Stimulated activated CD8-positive, alpha-beta memory T cell treated with anti-CD3 and anti-CD28 coated beads, Interleukin-7, amount 100 ng/mL, for 4 hours (primary cell): ENCODE measurements at places on chromosomes 4 and X.

GRCh38 chrX:17414839-17415238 lies 39.8 kb downstream of the NHS start:
- no peak for DNase-seq

- no peak for DNase-seq
Observed at GRCh38 chrX:29542152-29542551, 673.2 kb upstream of the MAGEB2 start.

GRCh38 chrX:66221856-66222255 lies 57.8 kb downstream of the HEPH start:
- DNase-seq: no peak

- DNase-seq: no peak
Observed at GRCh38 chr4:151468715-151469696, 60.0 kb downstream of the FHIP1A start.

GRCh38 chr4:19746377-19746776 lies 505.3 kb upstream of the SLIT2 start:
- DNase-seq: no peak

DNA sequence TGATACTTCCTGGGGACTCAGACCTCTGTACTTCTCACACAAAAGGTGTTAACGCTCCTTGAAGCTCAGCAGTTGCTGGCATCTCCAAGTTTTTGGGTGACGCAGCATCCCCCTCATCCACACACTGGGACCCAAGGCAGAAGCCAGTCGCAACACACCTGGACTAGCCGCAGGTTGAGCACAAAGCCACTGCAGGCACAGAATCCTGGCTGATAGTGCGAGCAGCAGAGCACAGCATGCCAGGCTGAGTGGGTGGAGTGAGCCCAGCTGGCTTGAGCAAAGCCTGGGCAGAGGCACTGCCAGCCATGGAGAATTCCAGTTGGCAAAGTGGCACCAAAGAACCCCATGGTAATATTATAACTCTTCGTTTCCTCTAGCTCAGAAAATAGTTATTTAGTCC lies 873.2 kb upstream of the NDST4 start:
- DNase-seq: no peak

- DNase-seq: no peak
Observed at GRCh38 chr4:150004481-150004880, 73.8 kb upstream of the DCLK2 start.

GRCh38 chrX:125374169-125374568 lies 54.5 kb downstream of the TEX13C start:
- no peak for DNase-seq

- no peak for DNase-seq
Observed at GRCh38 chr4:3254302-3255131, 5.6 kb downstream of the MSANTD1 start.

DNA sequence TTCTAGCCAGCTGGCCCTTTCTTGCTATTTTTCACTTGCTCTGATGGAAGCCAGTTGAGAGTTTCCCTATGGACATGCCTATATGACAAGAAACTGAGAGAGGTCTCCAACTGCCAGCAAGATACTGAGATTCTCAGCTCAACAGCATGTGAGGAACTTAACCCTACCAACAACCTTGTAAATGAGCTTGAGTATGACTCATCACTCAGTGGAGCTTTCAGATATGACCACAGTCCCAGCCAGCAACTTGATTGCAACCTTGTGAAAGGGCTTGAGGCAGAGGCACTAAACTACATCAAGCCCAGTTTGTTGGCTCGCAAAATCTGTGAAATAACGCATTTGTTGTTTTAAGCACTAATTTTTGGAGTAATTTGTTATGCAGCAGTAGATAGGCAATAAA lies 175.8 kb downstream of the COMMD8 start:
- DNase-seq: no peak

- no peak for DNase-seq
Observed at GRCh38 chr4:31467781-31468180, 747.6 kb downstream of the PCDH7 start.

DNA sequence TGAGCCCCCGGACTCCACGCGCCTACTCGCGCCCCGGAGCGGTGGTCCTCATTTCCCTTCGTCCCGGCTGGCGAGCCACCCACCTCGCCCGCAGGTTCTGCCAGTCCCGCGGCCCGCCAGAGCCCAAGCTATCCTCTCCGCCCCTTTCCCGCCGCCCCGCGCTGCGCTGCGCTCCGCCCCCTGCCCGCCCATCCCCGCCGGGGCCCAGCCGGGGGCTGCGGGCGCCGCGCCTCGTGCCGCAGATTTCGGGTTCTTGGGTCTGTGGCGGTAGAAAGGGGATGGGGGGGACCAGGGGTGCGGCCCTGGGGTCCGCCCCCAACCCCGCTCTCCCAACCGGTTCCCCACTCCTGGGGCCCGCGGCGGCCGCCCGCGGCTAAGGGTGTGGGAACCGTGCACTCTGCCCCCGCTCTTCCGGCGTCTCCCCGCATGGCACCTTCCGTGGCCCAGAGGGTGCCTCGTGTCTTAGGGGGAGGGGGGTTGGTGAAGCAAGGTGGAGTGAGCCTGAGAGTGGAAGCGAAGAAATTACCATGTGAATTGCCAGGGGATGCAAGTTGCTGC lies 650.8 kb upstream of the DIPK2B start:
- peak; percentile 57 for DNase-seq

- no peak for DNase-seq
Observed at GRCh38 chr4:14110407-14110806, 482.9 kb upstream of the BOD1L1 start.

DNA sequence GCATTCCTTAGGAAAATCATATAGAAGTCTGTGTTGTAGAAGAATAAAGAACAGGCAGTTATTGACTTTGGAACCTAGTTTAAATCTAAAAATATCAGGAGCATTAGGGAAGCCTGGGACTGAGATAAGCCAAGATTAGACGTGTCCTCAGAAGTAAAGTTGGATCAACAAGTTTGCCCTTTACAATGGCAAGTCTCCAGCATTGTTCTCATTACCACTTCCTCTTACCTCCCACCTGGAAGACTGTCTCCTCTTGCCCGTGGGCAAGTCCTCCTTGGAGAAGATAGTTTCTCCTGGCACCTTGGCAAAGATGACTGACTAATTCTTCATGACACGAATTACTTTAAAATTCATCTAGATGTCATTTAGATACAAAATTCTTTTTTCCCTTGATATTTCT lies 37.8 kb downstream of the CNKSR2 start:
- DNase-seq: no peak

DNA sequence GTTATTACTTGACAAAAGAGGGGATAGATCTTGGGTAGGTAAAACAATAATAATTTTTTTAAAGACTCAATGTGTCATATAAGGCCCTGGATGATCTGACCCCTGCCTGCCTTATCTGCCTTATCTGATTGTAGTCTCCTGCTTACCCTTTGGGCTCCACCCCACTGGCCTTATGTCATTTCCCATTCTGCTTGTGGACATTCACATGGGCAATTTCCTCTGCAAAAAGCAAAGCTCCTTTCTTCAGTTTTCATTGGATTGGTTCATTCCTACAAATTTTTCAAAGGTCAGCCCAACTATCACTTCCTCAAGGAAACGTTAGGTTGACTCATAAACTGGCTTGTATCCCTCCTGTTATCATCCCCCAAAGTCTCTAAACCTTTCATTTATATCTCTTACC lies 15.7 kb upstream of the TET2 start:
- no peak for DNase-seq

- DNase-seq: no peak
Observed at GRCh38 chr4:112550728-112551127, 34.7 kb upstream of the NEUROG2 start.

DNA sequence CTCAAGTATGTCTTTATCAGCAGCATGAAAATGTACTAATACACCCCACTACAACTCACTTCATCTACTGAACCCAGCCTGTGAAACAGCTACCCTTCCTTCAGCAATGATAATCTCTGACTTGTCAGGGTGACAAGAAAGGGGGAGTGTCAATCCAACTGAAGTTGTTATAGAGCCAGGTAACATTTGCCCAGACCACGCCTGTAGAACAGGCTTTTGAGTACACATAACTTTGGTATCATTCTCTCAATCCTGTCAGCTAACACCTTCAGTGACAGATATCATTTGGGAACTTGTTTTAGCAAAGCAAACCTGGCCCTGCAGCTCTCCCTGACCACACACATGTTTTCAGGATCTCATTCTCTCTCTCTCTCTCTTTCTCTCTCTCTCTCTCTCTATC lies 592.2 kb downstream of the SMARCA1 start:
- DNase-seq: no peak

DNA sequence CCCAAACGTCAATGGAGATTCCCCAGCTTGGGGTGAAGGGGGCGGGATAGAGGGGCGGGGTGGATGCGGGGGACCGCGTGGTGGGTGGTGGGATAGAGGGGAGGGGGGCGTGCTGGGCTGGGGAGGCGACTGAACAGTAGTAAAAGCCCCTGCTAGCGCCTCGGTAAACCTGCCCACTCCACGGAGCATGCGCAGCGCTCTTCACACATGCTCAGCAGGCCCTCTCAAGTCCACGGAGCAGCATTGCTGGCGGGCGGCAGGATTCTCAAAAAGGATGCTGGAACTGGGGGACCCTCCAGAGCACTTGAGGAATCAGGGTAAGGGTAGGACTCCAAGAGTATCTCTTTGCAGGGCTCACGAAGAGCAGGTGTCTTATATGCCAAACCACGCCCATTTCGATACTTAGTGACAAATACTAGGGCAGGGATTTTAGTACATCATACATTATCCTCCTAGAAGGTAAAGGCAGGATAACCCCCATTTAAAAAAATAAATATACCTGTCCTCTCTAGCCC lies 378 bp upstream of the RPS6KA6 start:
- DNase-seq: no peak

GRCh38 chr4:948936-949300 lies 16.7 kb downstream of the TMEM175 start:
- no peak for DNase-seq

DNA sequence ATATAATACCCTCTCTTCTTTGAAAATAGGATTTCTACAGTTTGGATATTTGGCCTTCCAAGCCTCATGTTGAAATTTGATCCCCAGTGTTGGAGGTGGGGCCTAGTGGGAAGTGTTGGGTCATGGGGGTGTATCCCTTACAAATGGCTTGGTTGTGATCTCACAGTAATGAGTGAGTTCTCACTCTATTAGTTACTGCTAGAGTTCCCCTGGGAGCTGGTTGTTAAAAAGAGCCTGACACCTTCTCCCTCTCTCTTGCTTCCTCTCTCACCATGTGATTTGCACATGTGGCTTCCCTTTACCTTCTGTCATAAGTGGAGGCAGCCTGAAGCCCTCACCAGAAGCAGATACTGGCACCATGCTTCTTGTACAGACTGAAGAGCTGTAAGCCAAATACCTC lies 73.9 kb downstream of the HDAC8 start:
- no peak for DNase-seq

- no peak for DNase-seq
Observed at GRCh38 chr4:6472008-6472386, 417 bp downstream of the PPP2R2C start.

- no peak for DNase-seq
Observed at GRCh38 chrX:133602881-133603280, 187.6 kb upstream of the GPC4 start.

GRCh38 chrX:109384699-109385098 lies 97.2 kb downstream of the GUCY2F start:
- no peak for DNase-seq

DNA sequence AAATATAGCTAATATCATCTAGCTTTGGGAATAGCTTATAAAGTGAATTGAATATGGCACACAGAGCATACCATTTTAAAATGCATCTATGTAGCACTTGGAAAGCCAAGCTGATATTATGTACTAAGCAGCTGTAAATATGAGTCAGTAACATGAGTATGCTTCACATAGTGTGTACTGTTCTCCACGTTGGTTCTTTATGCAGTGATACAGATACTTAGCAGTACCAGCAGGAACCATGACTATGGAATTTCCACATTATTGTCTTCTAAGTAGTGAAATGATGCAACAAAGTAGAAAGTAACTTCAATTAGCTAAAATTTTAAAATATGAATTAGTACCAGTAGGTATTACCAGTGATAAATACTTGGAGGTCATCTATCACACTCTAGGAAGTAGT lies 320.1 kb downstream of the BMPR1B start:
- no peak for DNase-seq
